Stimulated activated naive CD4-positive, alpha-beta T cell (primary cell): ENCODE measurements at places on chromosomes 13 and 19.

GRCh38 chr13:92175330-92175729, 776.9 kb downstream of the GPC5 start:
- DNase-seq, result no peak

DNA sequence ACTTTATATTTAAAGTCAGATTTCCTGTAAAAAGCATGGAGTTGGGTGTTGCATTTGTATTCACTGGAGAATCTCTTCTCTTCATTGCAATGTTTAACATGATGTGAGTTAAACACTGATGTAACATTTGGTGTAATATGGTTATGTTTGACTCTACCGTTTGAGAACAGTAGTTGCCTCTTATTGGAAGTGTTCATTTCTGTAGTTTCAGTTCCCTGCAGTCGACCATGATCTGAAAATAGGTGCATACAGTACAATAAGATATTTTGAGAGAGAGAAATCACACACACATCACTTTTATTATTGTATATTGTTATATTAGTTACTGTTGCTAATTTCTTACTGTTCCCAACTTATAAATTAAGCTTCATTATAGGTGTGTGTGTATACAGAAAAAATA, 105.2 kb upstream of the SPACA7 start:
- DNase-seq, result no peak

GRCh38 chr13:105089858-105090643, 1445.4 kb downstream of the EFNB2 start:
- DNase-seq, result no peak

- DNase-seq, result no peak
Measured at GRCh38 chr13:25872481-25873241, 179.2 kb downstream of the SHISA2 start.

DNA sequence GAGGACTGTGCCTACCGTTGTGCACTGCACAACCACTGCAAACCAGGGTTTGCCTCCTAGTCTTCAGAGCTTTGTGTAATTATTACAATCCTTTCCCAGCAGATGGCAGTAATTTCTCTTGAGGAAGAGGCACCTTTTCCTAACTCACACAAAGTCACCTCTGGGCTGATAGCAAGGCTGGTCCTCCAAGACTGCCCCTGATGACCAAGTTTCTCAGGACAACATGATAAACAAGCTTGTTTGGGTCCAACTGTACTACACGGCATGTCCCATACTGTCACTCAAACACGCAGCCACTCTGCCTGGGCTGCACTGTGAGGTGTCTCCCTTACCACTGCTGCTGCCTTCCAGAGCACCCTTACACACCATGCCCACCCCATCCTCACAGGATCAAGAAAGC, 39.3 kb downstream of the RFXAP start:
- DNase-seq, result no peak

- no peak for DNase-seq
Measured at GRCh38 chr19:29837996-29838395, 26.2 kb downstream of the CCNE1 start.

DNA sequence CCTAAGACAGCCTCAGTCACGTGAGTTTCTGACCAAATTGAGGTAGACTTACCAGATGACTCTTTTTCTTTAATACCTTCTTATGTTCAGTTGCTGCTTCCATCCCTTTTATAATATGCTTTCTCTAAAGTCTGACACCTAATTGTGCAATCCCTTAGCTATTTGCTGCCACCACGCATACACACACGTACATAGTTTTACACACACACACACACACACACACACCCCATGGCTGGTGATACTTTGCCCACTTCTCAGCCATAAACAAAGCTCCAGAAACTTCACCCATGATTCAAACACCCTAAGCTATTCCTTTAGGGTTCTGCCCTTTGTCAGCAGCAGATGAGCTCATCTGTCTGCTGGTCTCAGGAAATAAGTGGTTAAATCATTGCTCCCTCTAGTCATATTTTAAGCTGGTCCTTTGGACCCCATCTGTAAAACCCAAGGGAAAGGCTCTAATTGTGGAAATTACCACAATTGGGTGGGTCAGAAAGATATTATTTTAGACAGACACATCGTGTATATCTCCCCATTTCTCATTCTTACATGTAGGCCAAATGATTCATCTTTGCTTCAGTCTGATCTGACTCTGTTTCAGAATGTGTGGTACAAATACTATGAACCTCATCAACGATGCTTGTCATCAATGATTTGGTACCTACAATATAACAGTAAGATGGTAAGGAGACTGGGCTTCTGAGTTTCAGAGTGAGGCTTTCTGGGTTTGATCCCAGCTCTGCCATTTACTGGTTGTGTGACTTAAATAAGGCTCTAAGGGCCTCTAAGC, 69.2 kb downstream of the NALCN start:
- DNase-seq, result no peak

DNA sequence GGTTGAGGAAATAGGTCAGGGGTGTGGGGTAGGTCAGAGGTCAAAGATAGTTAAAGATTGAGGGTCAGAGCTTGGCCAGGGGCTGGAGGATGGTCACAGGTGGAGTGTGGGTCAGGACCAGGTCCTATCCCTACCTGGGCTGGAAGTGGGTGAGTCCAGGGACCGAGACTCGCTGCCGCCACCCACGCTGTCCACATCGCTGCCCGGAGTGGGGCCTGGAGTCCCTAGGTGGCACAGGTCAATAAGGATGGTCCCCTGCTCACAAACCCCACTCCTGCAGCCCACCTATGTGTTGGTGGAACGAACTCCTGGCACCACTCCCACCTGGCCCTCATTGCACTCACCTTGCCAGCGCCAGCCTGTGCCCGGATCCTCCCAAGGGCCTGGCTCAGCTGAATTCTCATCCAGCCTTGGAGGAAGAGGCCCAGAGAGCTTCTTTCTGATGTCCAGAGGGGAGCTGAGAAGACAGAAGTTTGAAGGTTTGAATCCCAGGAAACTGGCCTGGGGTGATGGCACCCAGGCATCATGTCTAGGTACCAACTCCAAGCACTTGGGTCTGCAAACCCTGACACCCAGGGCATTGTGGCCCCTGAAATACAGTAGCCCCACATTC, 6.8 kb downstream of the GMIP start:
- DNase-seq, result no peak

DNA sequence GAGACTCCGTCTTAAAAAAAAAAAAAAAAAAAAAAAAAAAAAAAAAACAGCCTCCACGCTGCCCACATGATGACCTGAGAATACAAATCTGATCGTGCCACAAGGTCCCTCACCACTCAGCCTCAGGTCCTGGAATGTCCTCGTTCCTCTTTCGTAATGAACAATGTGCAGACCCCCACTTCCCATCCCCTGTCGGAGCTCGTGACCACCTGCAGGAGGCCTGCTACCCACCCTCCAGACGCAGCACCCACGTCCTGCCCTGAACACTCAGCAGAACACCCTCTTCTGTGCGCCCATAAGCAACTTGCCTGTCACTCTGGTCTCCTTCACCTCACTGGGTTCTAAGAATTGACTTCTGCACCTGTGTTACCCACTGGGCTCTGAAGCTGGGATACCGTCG, 166.4 kb downstream of the KATNAL1 start:
- DNase-seq, result no peak
